ENCODE measurements at places on chromosomes 5 and 9.
A peak's percentile ranks its signal among the peaks of the same experiment; 100 is the strongest.

GRCh38 chr9:136059321-136059791 lies 35.7 kb downstream of the NACC2 start:
- DNase-seq: peak; percentile 12

- no peak for DNase-seq
Measured at GRCh38 chr5:119179857-119180641, 109.2 kb downstream of the DMXL1 start.

GRCh38 chr9:922171-922570 lies 54.3 kb upstream of the DMRT3 start:
- DNase-seq: no peak

DNA sequence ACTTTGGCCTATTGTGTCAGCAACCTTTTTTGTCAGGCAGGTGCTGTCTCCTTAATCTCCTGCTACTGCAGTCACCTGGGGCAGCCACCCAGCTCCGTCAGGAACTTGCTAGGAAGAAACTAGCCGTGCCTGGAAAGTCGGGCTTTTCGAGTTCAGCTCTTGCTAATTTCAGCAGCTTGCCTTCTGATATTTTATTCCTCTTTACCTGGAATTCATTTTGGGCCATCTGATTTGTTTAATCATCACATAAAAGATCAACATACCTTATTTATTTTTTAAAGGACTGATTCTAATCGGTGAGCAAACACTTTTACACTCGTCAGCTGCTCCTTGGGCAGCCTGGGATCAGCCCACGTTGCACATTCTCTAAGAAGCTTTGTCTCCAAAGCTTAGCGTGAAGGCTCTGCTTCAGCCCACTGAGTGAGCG lies 42.2 kb downstream of the PRLR start:
- DNase-seq: no peak

GRCh38 chr9:78940121-78940855 lies 631.5 kb upstream of the TLE4 start:
- no peak for DNase-seq

GRCh38 chr5:398475-399295 lies 44.3 kb upstream of the EXOC3 start:
- DNase-seq: no peak

DNA sequence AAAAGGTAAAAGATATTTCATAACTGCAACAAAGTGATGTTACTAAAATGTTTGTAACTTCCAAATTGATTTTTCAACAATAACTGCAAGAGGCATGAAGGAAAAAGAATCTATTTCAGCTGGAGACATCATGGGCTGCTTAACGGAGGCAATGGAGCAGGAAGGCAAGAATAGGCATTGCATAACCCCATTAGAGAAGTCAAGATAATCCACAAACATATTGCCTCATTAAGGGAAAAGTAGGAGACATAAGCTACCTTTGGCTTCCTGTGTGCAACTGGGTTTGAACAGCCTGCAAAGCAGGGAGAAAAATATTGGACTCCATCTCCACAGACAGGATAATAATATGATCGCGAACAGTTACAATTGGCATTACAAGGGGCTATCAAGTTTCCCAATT lies 46.7 kb downstream of the SLCO4C1 start:
- DNase-seq: no peak

DNA sequence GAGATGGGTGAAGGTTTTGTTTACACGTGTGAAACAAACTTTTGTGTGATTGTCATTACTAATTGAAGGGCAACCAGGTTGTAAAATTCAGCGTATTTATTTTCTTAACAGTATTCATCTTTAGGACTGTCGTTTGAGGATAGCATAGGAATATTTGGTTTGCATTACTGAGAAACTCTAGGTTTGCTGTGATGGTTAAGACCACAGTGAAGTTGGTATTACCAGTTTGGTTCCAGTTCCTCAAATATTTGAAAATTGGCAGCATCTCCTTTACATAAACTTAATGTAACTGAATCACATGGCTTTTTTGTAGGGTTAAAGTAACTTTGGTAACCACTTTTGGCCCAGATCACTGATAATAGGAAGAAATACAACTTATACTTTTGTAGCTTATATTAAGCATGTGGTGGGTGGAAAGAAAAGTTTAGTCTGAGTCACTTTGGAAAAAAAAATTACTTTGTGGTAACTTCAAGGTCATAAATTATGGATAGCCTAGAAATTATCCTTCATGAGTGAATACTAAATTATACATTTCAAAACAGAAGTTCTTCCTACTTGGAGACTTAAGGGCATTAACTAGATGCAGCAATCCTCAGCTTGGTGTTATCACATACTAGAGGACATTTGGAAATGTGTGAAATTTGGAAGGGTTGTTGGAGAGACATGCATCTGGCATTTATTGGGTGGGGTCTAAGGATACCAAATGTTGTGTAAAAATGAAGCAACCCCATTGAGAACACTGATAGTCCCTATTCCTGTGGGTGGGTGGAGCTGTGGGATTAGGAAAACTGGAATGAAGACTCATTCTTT lies 33.9 kb downstream of the G3BP1 start:
- DNase-seq: no peak

- DNase-seq: peak; percentile 52
Measured at GRCh38 chr9:128160603-128160987, 530 bp downstream of the BBLN start.

DNA sequence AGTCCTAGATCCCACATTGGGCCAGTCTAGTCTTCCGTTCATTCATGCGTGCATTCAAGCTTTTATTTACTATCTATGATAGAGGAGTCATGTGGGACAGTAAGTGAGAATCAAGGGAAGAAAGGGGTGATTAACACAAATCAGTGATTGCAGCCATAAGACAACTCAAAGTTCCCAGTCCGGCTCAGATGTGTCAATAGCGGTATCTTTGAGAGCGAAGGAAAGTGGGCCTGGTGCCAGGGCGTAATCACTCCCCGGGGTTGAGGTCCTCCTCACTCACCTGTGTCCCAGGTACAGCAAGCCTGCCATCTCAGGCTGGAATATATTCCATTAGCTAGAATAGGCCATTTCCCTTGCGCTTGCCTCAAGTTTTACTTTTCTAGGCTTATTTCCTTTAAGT lies 196.3 kb downstream of the ATP10B start:
- DNase-seq: no peak

GRCh38 chr5:142547445-142548380 lies 138.2 kb downstream of the FGF1 start:
- DNase-seq: no peak

GRCh38 chr9:35757226-35757891 lies 3.3 kb upstream of the MSMP start:
- DNase-seq: no peak

GRCh38 chr9:86966852-86967511 lies 19.7 kb upstream of the GAS1 start:
- no peak for DNase-seq

GRCh38 chr9:8732367-8733075 lies 932.9 kb upstream of the DMAC1 start:
- DNase-seq: no peak

- DNase-seq: no peak
Measured at GRCh38 chr5:99129768-99130501, 201.1 kb upstream of the CHD1 start.

GRCh38 chr9:3847377-3847776 lies 321.6 kb upstream of the RFX3 start:
- no peak for DNase-seq

DNA sequence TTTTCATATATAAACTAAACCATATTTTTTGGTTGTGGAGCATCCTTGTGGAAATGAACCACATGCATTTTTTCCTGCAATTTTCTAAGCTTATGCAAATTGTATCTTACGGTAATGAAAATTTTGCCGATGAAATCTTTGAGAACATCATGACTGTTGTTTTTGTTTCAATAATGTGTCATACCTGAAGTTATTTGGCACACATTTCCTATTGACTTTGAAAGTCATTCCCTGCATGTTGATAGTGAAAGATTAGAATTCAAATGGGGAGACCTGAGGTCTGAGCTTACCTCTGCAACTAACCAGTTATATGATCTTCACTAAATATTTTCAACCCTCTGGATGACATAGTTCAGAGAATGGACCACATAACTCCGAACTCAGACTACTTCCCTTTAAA lies 88.5 kb downstream of the PRR16 start:
- DNase-seq: no peak

DNA sequence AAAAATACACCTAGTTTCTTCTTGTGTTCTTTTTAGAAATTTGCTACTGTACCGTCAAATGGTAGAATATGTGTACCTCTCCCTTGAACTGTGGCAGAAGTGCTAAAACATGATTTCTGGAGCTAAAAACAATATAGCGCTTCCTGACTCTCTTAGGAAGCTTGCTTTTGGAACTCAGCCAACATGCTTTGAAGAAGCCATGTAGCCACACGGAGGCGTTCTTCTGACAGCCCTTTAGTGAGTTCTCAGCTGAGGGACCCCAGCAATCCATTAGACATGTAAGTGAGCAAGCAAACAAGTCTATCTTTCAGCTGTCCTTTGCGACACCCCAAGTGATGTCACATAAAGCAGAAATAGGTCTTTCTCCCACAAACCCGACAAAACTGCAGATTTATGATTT lies 917.0 kb downstream of the CDH9 start:
- DNase-seq: no peak

- no peak for DNase-seq
Measured at GRCh38 chr5:153116916-153117315, 373.6 kb upstream of the GRIA1 start.

DNA sequence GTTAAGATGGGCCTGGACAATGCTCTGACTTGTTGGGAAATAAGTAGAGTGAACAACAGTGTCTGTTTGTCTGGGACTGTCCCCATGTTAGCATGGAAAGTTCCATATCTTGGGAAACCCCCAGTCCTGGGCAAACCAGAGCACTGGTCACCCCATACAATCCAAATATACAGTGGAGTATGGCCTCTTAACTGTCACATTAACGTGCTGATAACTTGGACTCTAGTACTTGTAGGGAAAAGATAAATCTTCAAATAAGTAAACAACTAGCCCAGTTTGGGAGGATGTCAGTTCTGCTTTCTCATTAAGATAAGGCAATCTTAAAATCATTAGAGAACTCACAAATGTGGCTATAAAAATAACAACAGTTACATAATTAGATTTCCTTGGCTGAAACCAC lies 47.6 kb upstream of the JAK2 start:
- no peak for DNase-seq

GRCh38 chr9:73595036-73595545 lies 443.4 kb downstream of the ANXA1 start:
- no peak for DNase-seq

- DNase-seq: no peak
Measured at GRCh38 chr9:118959366-118959765, 409.9 kb downstream of the BRINP1 start.

DNA sequence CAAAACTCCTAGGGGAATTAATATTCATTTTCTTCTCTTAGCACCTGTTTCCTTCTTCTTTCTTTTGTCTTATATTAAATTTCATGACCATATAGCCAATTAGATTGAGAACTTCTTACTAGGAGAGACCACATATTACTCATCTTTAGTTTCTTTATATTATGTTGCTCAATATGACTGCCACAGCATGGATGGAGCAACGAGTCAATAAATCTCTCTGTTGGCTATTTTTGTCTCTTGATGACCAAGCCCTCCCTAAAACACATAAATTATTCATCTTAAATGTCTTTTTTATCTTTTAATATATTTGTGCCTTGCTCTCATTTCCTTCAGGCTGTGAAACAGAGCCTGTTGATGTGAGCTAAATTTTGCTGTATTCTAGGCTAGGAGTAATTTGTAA lies 123.0 kb downstream of the ADAMTSL1 start:
- DNase-seq: no peak

DNA sequence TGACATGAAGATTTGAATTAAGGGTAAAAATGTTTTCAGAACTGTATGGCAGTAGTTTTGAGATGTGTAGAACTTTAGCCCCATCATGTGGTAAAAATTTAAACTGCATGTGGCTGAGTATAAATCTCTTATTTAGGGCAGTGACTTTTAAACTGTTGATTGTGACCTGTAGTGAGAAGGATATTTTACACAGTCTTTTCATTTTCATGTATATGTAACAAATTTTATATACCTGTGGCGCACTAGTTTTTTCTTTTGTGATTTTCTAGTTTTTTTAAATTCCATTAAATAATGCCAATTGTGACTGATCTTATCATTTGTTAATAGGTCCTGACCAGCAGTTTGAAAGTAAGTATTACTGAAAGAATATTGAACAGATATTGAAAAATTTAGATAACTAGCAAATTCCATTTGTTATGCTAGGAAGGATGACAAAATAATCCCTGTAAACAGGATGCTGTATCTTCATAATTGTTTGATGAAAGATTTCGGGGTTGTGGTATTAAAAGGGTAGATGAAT lies 47.2 kb downstream of the GPBP1 start:
- DNase-seq: no peak

DNA sequence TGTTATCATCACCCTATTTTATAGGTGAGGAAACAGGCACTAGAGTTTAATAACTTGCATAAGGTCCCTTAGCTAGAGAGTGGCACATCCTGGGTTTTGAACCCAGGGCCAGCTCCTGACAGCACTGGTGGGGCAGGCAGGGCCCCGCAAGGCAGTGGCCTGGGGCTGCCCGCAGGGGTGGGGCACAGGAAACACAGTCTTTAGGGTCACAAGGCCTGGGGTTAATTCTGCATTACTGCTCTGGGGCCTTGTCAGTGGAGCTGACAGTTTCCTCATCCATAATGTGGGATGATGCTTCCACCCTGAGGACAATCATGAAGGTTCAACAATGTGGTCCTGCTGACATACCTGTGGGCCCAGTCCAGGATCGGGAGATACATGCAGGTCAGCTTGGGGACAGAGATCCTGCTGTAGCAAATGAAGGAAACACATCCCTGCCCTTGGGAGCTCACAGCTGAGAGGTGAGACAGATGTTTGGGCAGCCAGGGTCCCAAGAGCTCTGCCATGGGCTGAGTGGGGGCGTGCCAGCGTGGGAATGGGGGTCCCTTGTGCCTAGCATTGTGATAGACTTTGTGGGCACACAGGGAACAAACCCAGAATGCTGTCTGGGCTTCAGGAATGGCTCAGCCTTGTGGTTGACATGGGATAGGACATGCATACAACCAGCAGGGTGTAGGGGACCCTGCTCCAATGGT lies 14.7 kb downstream of the FGF18 start:
- no peak for DNase-seq

DNA sequence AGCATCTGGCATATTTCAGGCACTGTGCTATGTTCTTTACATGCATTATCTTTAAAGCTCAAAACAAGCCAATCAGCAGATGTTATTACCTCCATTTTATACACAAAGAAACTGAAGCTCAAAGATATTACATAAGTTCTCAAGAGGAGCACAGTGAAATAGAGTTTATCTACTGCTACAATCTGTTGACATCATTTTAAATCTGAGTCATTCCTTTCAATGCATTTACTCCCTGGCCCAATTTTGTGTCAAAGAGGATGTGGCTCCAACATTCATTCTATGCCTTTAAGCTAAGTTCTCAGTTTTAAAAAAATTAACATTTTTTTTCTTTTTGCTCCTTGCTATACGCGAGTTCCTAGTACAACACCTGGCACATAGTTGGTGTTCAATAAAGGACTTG lies 486.3 kb upstream of the ZNF462 start:
- no peak for DNase-seq

- DNase-seq: no peak
Measured at GRCh38 chr5:59579101-59579823, 314.3 kb downstream of the PDE4D start.

DNA sequence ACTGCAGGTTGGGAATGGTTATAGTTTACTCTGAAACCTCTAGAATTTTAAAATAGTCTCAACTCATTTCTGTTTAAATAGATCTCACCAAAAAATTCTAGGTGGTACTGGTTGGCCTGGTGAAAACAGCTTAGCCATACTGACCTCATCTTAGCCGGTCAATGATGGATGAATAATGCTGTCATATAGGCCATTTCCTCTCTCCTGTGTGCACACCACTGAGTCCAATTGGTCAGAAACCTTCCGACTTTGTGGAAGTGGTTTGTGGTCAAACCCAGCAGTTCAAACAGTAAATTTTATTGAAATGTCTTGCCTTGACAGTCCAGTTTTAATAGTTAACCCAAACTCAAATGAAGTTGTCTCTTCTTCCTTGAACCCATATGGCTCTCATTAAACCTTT lies 98.6 kb downstream of the GIN1 start:
- DNase-seq: no peak

All from GM12892 (cell line).